ENCODE measurements at places on chromosomes 5 and 9. TPM values are rescaled to one million over a fixed set of nuclear protein-coding genes. Genes with fewer than 3 reads are reported as not detected.

The ZBED3 gene
- 3.1 TPM for total RNA-seq

The STK32A gene
- 6.3 TPM for total RNA-seq

The ALDH1A1 gene
- not detected for total RNA-seq

The IGIP gene
- 10.4 TPM for total RNA-seq

The CTXN3 gene
- total RNA-seq = not detected

The FAT2 gene
- 21.9 TPM for total RNA-seq

The CNTNAP3 gene
- total RNA-seq = under 0.01 TPM

The ZNF300 gene
- total RNA-seq = 6.7 TPM

The MEIKIN gene
- not detected for total RNA-seq

The TMEM215 gene
- not detected for total RNA-seq

The PRDM9 gene
- total RNA-seq = not detected

The CCNJL gene
- 1.1 TPM for total RNA-seq

The F12 gene
- total RNA-seq = 0.12 TPM

The ASPN gene
- 49.8 TPM for total RNA-seq

The PDLIM4 gene
- 78.2 TPM for total RNA-seq

The FBXL17 gene
- total RNA-seq = 20.0 TPM

The SLC36A3 gene
- total RNA-seq = not detected

The FAM169A gene
- total RNA-seq = 4.7 TPM

The ACTBL2 gene
- not detected for total RNA-seq

The CD74 gene
- 13.3 TPM for total RNA-seq

The GSN gene
- total RNA-seq = 839 TPM

The LRRC70 gene
- total RNA-seq = 1.2 TPM

The ELOVL7 gene
- total RNA-seq = 0.49 TPM

The TAS2R1 gene
- total RNA-seq = not detected

The RMRP gene
- 68,660 TPM for total RNA-seq

The UBE2QL1 gene
- total RNA-seq = under 0.01 TPM

The ADAMTS19 gene
- under 0.01 TPM for total RNA-seq

The PAPPA gene
- total RNA-seq = 165 TPM

The ZFR gene
- 117 TPM for total RNA-seq

The SPATA31C1 gene
- total RNA-seq = not detected

The TAF1L gene
- total RNA-seq = not detected

The ACOT12 gene
- not detected for total RNA-seq

The MARCOL gene
- not detected for total RNA-seq

The FOXD4L3 gene
- total RNA-seq = not detected

The SPINK9 gene
- total RNA-seq = not detected

The MELK gene
- total RNA-seq = 7.6 TPM

The NUP188 gene
- total RNA-seq = 42.6 TPM

The CARD6 gene
- total RNA-seq = 18.0 TPM

The ZNF474 gene
- total RNA-seq = 0.32 TPM

The IL13 gene
- 0.24 TPM for total RNA-seq

The SLC34A3 gene
- total RNA-seq = under 0.01 TPM
